ENCODE measurements at places on chromosomes 4 and X. TPM values are rescaled to one million over a fixed set of nuclear protein-coding genes. Genes with fewer than 3 reads are reported as not detected.

The VGLL1 gene
- total RNA-seq, result not detected

The SLC10A4 gene
- total RNA-seq, result not detected

GRCh38 chr4:153750197-153750817 lies 9.5 kb downstream of the RNF175 start:
- H3K4me1 ChIP-seq, result peaks cover 12% of the 10 kb centered on the region
- H3K4me3 ChIP-seq, result no peak overlapping the region
- no peak for DNase-seq
- H3K27me3 ChIP-seq, result peaks cover 19% of the 10 kb centered on the region
- H3K27ac ChIP-seq, result no peak overlapping the region

GRCh38 chrX:16635596-16635995 lies 14.4 kb upstream of the S100G start:
- H3K27ac ChIP-seq, result no peak overlapping the region
- H3K36me3 ChIP-seq, result peaks cover 35% of the 10 kb centered on the region
- DNase-seq, result no peak
- no peaks in the 10 kb centered on the region for H3K27me3 ChIP-seq
- peaks cover 25% of the 10 kb centered on the region for H3K4me1 ChIP-seq

GRCh38 chr4:158588777-158589176 lies 67.1 kb downstream of the RXFP1 start:
- no peak overlapping the region for H3K4me3 ChIP-seq
- H3K27me3 ChIP-seq, result peaks cover 15% of the 10 kb centered on the region
- H3K27ac ChIP-seq, result no peak overlapping the region
- H3K4me1 ChIP-seq, result no peaks in the 10 kb centered on the region
- no peaks in the 10 kb centered on the region for H3K36me3 ChIP-seq

GRCh38 chr4:147160908-147161513 lies 215.3 kb upstream of the TTC29 start:
- peak overlapping the region; percentile 80 for H3K27ac ChIP-seq
- peaks cover 57% of the 10 kb centered on the region for H3K4me1 ChIP-seq

All from osteocyte (in vitro differentiated cells).